GM23248 (cell line): ENCODE measurements at places on chromosomes 5 and 9. TPM values are rescaled to one million over a fixed set of nuclear protein-coding genes. Genes with fewer than 3 reads are reported as not detected.
A peak's percentile ranks its signal among the peaks of the same experiment; 100 is the strongest.

The SPZ1 gene
- polyA plus RNA-seq, result not detected in 2 replicates

The WWC1 gene
- 1.2 and 1.8 TPM in 2 replicates for polyA plus RNA-seq

The SLC25A48 gene
- not detected in 2 replicates for polyA plus RNA-seq

The TRPM3 gene
- polyA plus RNA-seq, result not detected in 2 replicates

The LCNL1 gene
- polyA plus RNA-seq, result not detected in 2 replicates

DNA sequence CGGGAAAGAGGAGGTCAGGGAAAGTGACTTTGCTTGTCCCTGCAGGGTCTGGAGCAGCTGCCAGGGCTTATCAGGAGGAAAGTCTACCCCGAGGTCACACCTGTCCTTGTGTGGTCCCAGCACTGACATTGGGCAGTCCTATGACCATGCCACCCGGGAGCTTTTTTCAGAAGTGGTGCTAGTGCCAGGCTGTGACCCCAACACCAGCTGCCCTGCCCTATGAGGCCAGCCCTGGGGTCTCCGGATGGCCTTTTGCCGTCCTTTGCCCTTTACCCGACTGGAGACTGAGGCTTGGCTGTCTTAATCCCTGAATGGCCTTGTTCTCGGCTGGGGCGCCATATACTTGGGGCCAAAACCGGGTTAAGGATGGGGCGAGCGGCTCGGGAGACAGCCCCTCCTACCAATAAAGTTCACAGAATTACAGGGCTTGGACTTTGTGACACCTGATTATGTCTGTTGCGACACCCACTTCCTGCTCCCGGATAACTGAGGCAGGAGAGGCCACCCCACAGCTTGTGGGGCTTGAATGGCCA is 22.2 kb upstream of the SLC9A3 start:
- no peak for DNase-seq
- H3K27ac ChIP-seq, result no peak overlapping the region
- no peak overlapping the region for H3K4me3 ChIP-seq
- peaks cover 20% of the 10 kb centered on the region for H3K27me3 ChIP-seq
- H3K4me1 ChIP-seq, result no peaks in the 10 kb centered on the region

GRCh38 chr5:127056896-127057295 is 16.4 kb downstream of the C5orf63 start:
- peaks cover 7% of the 10 kb centered on the region for H3K4me1 ChIP-seq
- H3K27ac ChIP-seq, result no peak overlapping the region
- H3K4me3 ChIP-seq, result no peak overlapping the region
- no peaks in the 10 kb centered on the region for H3K27me3 ChIP-seq

DNA sequence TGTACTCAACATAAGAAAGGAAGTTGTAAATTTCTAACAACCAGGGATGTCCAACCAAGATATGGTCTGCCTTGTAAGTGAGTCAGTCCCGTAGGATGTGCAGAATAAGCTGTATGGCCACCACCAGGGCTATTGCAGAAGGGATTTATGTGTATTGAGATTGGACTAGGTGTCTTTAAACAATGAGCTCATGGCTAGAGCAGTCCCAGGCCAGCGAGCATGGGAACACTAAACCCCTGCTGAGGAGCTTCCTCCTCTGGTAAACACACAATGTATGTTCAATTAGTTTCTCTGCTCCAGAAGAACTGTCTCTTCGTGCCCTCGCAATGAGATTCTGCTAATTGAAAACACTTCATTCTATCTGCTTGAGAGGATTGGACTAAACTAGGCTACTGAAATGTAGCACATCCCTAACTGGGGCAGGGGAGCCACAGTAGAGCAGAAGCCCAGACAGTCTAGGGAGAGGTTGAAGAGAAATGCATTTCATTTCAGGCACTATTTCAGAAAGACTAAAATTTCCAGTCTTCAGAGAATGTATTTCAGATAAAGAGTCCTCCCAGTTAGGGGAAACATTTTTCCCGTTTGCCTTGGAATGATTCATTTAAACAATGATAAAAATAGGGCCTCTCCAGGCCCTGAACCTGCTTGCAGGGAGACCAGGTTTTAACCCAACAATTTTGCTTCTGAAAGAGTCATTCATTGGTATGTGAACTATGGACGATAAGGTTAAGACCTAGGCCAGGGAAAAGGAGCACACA is 154.7 kb downstream of the FAM114A2 start:
- DNase-seq, result peak; percentile 71
- H3K27me3 ChIP-seq, result no peaks in the 10 kb centered on the region
- H3K4me3 ChIP-seq, result no peak overlapping the region

DNA sequence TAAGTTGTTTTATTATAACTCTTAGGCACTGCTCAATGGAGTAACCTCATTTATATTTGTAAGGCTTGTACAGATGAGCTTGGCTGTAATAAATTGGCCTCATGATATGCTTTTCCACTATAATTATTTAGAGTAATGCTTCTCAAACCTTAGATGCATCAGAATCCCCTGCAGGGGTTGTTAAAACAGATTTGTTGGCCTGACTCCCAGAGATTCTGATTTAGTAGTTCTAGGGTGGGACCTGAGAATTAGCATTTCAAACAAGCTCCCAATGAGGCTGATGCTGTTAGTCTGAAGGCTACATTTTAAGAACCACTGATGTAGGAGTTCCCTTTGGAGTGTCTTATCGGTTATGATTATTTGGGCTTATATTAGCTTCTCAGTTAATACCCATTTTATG is 38.2 kb upstream of the ARSB start:
- no peaks in the 10 kb centered on the region for H3K36me3 ChIP-seq
- DNase-seq, result no peak
- no peak overlapping the region for H3K4me3 ChIP-seq
- H3K27me3 ChIP-seq, result no peaks in the 10 kb centered on the region
- H3K27ac ChIP-seq, result no peak overlapping the region
- peaks cover 18% of the 10 kb centered on the region; the same call in 1 of the 2 replicates for H3K4me1 ChIP-seq

GRCh38 chr9:100346836-100347235 is 5.9 kb downstream of the TEX10 start:
- peak overlapping the region; percentile 44 for H3K27ac ChIP-seq
- peaks cover 35% of the 10 kb centered on the region for H3K4me1 ChIP-seq
- peak overlapping the region; percentile 33 for H3K4me3 ChIP-seq

DNA sequence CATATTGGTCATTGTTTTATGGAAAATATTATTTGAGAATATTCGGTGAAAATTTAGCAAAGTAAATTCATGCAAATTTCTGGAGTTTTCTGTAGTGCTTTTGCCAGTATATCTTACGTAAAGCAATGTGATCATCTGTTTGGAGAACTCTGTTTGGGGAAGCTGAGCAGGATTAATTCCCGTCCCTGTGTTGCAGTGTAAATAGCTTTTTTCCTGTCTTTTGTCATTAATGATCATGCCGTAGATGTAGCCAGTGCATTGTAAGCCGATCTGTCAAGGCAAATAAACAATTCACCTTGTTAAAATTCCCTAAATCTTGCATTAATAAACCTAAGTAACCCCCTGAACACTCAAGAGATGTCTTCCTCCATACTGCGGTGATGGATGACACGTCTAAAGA is 39.2 kb downstream of the PPIC start:
- H3K4me3 ChIP-seq, result no peak overlapping the region
- DNase-seq, result no peak
- H3K4me1 ChIP-seq, result no peaks in the 10 kb centered on the region
- peaks cover 8% of the 10 kb centered on the region; the same call in 1 of the 2 replicates for H3K36me3 ChIP-seq
- no peaks in the 10 kb centered on the region for H3K27me3 ChIP-seq
